ENCODE measurements at places on chromosomes 2 and 18.

DNA sequence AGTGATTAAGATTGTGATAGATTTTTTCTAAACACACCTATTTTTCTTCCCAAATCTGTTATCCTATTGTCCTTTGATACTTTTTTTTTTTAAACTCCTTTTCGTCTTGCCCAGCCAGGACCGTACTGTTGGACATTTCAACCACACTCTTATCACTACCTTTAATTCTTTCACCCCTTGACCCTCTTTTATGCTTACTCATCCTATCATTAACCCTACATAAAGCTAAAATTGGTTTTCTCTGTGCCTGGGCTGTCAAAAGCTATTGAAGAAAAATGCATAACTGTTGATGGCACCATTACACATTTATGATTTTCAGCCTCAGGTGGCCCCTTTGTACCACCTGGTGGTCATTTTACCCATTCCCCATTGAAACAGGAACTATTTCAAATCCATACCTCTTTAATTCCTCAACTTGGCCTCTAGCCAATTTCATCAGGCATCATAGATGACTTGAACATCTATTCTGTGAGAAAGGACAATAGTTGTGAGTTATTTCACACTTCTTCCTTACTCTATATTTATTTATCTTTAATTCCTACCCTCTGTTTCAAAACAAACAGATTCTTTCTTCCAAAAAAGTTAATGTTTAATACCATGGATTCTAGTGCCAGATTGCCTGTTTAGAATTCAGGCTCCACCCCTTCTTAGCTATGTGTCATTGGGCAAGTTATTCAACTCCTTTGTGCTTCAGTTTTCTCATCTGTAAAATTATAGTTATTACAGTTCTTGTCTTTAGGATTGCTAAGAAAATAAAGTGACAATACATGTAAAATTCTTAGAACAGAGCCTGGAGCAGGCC lies 258.6 kb downstream of the CAMKMT start:
- DNase-seq, result no peak

GRCh38 chr18:61766266-61766884 lies 126.4 kb downstream of the RNF152 start:
- no peak for DNase-seq

DNA sequence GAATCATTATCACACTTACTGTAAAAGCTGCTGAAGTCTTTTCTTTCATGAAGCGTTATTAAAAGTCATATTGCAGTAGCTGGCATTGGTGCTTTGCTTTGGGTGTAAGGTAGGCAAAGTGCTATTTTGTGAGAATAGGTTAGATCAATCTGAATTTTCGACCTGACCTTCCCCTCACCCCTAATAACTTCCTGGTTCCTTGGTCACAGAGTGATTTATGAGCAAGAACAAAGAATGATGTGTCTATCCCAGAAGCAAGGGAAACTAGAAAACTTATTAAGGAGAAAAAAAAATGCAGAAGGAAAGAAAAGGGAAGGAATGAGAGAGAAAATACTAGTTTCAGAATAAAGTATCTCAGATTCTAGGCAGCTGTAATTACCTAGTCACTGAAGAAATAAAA lies 163.1 kb upstream of the MEIS1 start:
- no peak for DNase-seq

GRCh38 chr2:61758159-61758558 lies 95.7 kb downstream of the FAM161A start:
- no peak for DNase-seq

- DNase-seq, result no peak
Measured at GRCh38 chr2:131145040-131145439, 39.9 kb downstream of the PLEKHB2 start.

DNA sequence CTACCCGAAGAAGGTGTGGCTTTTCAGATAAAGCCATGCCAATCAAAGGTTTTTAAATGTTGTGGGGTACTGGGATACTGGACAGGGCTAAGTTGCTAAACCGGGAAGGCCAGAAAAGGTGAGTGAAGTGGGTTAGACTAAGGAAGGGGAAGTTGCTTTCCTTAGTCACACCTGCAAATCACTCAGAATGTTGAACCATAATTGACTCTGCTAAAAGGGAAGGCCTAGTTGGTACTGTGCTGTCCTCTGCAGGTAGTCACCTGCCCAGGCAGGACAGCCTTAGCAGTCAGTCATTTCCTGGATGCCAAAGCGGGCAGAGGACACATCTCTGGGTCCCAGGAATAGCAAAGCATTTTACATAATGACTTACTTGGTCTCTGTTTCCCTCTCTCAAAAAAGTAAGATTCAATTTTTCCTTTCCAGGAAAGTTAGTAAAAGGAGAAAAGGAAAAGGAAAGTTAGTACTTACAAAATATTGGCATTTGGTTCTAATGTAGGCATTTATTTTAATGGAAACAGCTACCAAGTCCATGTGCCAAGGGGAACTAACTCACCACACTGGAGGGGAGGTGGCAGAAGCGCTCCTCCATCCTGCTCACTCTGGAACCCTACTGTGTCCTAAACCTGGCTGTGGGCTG lies 60.3 kb downstream of the RFTN2 start:
- DNase-seq, result no peak

- no peak for DNase-seq
Measured at GRCh38 chr2:177265824-177266817, 1.6 kb upstream of the NFE2L2 start.

DNA sequence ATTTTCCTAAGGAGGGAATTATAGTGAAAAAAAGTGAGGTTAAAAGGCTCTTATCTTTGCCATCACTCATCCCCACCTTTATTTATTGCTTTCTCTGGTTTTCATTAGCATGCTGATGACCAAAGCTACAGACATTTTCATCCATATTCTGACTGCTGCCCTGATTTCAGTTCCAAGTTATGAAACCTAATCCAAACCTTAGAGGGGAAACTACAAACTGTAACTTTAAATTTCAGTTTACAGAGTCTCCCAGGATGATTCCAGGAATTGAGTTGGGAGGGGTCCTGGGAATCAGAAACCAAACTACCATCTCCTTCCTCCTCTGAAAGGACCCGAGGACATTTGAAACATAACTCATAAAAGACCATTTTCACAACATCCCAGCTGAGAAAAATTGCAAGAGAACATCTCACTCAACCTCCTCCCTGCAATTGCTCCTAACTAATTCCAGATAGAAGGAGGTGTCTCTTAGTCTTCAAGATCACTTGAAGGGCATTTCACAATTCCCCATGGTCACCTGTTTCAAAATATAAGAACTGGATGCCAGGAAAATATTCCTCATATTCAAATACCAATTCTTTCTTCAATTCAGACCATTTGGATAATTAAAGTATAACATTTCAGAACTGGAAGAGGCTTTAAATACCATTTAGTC lies 520.6 kb downstream of the TNS1 start:
- no peak for DNase-seq

DNA sequence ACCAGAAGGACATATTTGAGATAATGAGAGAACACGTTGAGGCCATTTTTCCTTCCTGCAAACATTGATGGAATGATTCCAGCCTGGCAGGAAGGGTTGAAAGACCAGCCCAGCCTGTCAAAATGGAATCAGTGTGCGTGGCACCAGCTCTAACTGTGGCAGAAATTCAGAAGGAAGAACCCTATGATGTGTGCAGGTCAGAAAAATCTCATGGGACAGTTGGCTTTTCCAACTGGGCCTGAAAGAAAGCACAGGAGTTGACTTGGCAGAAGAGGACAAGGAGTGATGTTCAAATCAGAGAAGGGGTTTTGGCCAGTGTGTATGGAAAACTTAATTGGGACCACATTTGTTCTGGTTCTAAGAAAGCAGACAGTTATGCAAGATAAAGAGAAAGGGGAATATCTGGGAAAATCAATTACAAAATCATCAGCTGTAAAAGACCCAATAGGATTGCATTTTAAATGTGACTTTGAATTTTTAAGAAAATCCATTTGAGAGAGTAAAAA lies 192.8 kb upstream of the PID1 start:
- DNase-seq, result no peak

DNA sequence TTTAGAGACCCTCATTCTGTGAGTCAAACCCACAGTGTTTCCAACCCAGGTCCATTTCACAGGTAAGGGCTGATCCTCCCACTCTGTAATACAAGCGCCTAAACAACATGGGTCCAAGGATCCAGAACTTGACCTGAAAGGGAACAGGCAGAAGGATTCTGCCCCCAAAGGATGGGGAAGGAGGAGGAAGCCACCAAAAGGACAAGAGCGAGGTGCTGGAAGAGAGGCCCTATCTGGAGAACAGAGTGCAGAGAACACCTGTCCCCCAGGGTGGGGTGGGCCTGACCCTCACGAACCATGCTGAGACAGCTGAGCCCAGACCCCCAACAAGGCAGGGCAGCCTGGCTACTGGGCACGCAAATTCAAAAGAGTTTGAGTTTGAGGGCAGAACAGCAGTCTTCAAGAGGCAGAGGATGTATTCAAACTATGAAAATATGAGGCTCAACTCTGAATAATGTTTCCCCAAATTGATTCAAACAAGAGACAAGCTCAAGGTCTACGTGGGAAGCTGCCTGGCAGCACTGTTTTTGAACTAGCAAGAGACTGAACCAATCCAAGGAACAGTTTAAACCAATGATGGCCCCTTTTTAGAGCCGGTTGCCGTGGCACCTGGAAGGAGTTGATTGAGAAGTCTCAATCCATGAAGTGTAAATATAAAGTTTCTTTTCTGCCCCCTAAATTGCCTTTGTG lies 212.7 kb downstream of the ALPK2 start:
- no peak for DNase-seq

DNA sequence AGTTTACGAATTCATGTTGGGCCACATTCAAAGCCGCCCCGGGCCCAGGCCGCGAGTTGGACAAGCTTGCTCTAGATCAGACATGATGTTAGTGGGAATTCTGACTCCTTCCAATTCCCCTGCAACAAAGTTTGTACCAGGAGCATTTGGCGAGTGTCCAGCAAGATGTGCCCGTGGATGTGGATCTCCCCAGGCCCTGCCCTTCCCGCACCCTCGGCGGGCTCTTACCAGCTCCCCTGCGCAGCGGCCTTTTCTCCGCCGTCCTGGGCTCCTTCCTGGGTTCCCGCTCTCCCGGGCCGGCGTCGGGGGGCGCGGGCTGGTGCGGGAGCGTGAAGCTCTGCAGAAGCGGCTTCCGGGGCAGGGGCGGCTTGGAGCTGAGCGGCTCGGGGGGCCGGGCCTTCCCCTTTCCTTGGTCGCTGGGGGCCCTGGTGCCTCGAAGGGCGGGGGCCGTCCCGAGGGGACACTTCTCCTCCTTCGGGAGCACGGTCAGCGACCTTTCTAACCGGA lies 90.8 kb upstream of the MGAT4A start:
- no peak for DNase-seq

DNA sequence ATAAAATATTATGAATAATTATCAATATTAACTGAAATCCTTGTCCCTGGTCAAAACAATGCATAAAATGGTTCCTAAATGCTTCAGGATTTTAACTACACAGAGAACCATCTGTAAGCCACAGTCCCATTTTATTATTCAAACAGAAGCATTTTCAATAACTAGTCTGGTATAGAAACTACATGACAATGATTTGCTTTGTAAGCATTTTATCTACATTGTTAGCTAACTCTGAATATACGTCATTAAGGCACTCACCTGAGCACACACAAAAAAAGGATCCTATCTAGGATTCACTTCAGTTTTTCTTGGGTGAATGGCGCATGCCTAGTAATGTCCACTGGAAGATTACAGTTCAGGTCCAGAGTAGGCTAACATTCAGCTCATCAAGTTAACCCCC lies 22.8 kb downstream of the EPB41L3 start:
- DNase-seq, result no peak

GRCh38 chr2:203763938-203764664 lies 57.7 kb downstream of the CD28 start:
- DNase-seq, result no peak

- no peak for DNase-seq
Measured at GRCh38 chr2:24618680-24619079, 127.6 kb downstream of the NCOA1 start.

DNA sequence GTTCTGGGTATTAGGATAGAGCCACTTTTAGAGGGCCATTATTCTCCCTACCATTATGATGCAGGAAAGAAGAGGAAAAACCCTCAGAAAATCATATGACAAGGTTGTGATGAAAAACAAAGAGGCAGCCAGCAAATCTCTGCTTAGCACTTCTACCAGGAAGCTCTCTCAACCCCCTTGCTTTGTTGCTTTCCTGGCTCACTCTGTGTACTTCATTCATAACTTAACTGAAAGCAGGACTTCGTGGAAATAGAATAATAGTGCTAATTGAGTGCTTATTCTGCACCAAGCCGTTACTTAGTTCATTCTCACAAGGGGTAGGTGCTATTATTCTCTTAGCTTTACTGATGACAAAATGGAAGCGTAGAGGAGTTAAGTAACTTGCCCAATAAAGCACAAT lies 354.1 kb downstream of the HRH4 start:
- DNase-seq, result no peak

DNA sequence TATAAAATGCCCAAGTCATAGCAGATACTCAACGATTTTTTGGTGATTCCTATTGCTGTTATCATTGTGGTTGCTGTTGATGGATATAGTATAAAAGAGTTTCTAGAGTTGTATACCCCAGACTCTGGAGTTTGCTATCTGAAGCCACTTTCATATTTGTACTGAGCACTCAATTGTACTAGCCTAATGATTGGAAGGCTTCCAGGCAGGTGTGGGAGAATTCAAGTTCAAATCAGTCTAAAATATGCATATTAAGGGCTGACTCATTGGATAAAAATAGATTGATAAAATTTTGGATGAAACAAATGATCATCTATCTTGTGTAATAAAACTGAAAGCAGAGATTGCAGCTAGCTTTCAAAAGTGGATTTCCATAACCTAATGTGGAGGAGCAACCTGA lies 122.9 kb downstream of the NEB start:
- no peak for DNase-seq

- DNase-seq, result no peak
Measured at GRCh38 chr2:241018051-241018891, 19.9 kb downstream of the SNED1 start.

DNA sequence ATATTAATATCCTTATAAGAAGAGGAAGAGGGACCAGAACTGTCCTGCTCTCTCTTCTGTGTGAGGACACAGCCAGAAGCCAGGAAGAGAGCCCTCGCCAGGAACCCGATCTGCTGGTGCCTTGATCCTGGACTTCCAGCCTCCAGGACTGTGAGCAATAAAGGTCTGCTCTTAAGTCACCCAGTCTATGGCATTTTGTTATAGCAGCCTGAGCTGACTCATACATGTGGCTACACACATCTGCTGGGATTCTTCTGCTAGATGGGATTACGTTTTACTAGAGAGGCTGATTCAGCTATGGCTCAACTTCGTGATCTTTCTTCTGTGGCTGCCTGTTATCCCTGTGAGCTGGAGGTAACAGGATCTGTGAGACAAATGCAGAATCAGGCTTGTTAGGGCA lies 29.6 kb downstream of the ARL4C start:
- DNase-seq, result no peak

- DNase-seq, result no peak
Measured at GRCh38 chr2:214019229-214019972, 391.5 kb upstream of the VWC2L start.

- no peak for DNase-seq
Measured at GRCh38 chr2:203783496-203784203, 77.2 kb downstream of the CD28 start.

GRCh38 chr2:189803431-189803830 lies 19.2 kb downstream of the PMS1 start:
- DNase-seq, result no peak

- DNase-seq, result no peak
Measured at GRCh38 chr2:99550368-99550767, 60.6 kb upstream of the REV1 start.
